ENCODE measurements at places on chromosomes 4 and X.

- DNase-seq, result no peak
Measured at GRCh38 chr4:21864686-21865085, 83.9 kb downstream of the KCNIP4 start.

DNA sequence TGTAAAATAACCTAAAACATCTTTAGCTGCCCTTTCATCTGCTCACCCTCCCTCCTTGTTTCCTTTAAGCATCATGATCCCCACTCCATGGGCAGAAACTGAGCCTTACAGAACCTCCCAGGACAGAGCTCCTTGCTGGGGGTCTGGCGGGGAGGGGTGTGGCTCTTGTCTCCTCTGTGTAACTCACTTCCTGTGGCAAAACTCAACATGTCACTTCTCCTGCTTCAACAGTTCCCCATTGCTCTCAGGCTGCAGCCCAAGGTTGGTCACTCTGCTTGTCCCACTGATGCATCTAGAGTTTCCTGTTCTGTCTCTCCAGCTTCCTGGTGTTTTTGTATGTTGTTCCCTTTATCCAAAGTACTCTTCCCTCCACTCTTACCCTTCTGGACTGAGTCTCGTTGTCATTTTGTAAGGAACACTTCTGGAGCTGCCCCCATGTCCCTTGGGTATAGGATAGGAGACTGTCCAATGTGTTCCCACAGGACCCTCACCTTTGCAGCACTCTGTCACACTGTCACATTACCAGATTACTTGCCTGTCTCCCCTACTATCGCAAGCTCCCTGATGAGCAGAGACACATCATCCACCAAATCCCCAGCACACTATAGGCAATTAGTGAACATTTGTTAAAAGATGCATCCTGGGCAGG is 19.6 kb downstream of the TMEM31 start:
- DNase-seq, result no peak

DNA sequence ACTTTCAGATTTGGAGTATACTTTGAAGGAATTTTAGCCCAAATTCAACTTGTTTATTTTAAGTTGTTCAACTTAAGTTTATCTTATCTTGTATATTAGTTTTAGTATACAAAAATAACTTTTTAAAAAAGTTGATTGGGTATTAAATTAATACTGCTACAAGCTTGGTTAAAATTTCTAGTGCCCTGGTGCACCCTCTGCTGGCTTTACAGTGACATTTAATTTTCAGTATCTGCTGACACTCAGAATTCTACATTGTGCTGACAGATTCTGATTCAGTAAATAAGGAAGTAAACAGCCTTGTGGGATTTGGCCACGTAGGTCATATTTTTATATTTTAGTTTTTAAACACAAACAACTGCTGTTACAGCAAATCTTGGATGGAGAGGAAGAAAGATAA is 2.9 kb downstream of the EDA start:
- no peak for DNase-seq

- no peak for DNase-seq
Measured at GRCh38 chr4:155995069-155995468, 41.4 kb upstream of the CTSO start.

DNA sequence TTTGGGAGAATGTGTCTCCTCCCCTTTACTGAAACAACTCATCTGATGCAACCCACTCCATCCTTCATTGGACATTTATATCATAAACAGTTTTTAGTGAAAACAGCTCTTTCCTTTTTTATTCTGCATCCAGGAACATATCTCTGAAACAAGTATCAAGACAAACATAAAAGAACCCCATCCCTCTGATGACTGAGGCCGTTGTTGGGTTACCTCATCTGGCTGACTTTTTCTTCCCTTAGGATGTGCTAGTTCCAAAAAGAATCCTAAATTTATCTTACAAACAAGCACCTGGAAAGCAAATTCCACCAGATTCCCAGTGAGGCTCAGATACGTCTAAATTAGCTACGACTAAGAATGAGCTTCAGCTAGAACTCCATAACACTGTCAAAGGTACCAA is 483.7 kb upstream of the INTU start:
- no peak for DNase-seq

DNA sequence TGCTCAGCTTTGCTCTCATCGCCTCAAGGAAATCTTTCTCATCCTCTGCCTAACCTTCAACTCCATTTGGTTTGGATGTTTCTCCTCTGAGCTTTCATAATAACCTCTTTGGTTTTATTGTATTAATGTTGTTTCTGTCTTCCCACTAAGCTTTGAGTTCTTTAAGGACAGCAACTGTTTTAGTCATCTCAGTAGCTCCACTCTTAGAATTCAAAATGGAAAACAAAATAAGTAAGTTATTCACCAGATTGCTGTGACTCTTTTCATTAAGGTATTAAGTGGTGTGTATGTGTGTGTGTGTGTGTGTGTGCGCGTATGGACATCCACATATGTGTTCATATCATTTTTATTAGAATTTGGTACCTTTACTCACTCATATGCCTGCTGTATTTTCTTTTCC is 279.2 kb upstream of the BOD1L1 start:
- DNase-seq, result no peak

GRCh38 chr4:68494688-68495087 is 47.4 kb downstream of the TMPRSS11E start:
- no peak for DNase-seq

GRCh38 chrX:17768997-17769396 is 31.7 kb downstream of the SCML1 start:
- no peak for DNase-seq

- no peak for DNase-seq
Measured at GRCh38 chrX:73940893-73941470, 363.0 kb upstream of the ZCCHC13 start.

DNA sequence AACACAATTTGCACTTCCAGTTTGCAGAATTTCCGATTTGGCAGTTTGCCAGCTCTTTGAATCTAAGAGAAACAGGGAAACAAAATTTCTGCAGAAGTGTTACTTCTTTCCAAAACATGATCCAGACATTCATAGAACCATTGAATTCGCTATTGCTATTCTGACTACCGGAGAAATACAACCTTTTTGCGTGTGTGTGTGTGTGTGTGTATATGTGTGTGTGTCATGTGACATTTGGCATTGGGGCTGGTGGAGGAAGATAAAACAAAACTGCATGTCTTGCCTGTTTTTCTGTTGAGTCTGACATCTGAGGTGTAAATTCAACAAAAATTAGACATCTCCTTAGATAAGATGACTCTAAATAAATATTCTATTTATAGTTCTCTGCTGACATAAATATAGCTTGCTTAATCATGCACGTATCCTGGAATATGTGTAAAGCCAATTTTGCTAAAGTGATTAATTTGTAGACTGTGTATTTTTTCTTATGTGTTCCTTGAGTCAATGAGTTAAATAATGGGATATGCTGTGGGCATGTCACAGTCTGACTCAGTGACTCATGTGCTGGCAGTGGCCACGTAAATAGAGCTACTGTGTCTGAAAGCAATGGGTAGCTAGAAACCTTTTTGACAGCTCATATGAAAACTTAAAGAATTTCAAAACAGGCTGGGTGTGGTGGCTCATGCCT is 98.9 kb downstream of the HPGD start:
- DNase-seq, result no peak

DNA sequence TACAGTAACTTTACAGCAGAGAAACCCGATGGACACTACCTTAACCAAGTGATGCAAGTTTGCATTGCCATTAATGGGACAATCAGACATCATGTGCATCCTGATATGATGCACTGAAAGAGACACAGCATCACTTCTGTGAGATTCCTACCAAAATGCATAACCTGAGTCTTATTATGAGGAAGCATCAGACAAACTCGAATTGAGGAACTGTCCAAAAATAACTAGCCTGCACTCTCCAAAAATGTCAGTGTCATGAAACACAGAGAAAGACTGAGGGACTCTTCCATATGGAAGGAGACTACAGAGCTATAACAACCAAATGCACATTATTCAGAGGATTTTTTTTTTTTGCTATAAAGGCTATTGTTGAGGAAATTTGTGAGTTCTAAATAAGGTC is 66.6 kb upstream of the IQSEC2 start:
- DNase-seq, result no peak

GRCh38 chr4:168601899-168602298 is 105.0 kb downstream of the PALLD start:
- DNase-seq, result no peak

- DNase-seq, result no peak
Measured at GRCh38 chrX:12138361-12139313, at the start of gene FRMPD4. Gene FRMPD4, plus strand, starts transcription at chrX:12138473. Its CDS starts 499 bp downstream, at chrX:12138972.

GRCh38 chrX:85619962-85620361 is 240.5 kb upstream of the POF1B start:
- no peak for DNase-seq

GRCh38 chr4:81030061-81030980 is at the start of gene BMP3:
Gene BMP3, plus strand, starts transcription at chr4:81030708. Its CDS starts 577 bp downstream, at chr4:81031285.
- no peak for DNase-seq

GRCh38 chr4:25861951-25862410 is 807 bp downstream of the SEL1L3 start:
- no peak for DNase-seq

- no peak for DNase-seq
Measured at GRCh38 chr4:150007512-150007911, 70.7 kb upstream of the DCLK2 start.

DNA sequence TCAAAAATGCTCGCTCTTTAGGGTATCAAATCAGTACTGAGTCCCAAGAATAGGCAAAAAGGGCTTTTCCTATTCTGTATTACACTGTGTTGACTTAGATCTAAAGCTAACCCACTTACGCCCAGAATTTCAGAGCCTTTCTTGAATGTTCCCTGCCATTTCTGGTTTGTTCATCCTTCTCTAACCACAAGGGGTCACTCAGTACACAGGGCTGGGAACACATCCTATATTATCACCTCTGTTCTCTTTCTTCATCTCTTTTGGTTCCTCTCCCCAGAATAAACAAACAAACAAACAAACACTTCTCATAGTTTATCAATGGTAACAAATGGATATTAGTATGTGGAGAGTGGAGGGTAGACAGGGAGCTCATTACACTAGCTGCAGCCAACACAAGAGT is 25.5 kb upstream of the MORC4 start:
- no peak for DNase-seq

DNA sequence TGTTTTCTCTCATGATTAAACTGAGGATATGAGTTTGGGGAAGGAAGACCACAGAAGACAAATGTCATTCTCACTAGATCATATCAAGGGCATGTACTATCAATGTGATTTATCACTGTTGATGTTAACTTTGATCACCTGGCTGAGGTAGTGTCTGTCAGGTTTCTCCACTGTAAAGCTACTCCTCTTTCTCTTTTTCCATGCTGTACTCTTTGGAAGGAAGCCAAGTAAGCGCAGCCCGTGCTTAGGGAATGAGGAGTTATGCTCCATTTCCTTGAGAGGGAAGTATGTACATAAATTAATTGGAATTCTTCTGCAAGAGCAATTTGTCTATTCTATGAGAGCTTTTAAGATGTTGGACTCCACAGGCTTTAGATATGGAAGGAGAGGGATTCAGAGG is 4.0 kb upstream of the KANTR start:
- no peak for DNase-seq

DNA sequence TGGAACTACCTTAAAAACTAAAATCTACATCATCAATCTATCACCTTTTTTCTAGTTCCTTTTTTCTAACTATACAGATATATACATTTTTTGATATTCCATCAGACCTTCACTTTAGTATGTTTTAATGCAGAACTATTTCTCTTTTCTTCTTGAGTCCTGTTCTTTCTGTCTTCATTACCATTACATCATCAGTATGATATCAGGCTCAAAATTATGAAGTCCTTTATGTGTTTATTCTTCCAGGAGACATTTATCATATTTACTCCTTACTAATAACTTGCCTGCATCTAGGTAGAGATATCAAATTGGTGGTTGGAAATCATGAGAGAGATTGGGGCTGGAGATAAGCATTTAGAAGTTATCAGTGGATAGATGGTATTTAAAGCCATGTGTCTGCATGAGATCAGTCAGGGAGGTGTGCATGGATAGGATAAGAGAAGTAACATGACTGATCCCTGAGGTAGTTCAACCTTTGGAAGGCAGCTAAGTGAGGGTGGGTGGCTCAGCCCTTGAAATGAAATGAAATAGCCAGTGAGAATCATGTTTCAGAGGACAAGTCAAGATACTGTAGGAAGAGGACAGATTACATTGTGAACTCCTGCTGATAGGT is 43.1 kb downstream of the MRPL1 start:
- no peak for DNase-seq

GRCh38 chrX:16826207-16826606 is 39.9 kb downstream of the TXLNG start:
- no peak for DNase-seq

DNA sequence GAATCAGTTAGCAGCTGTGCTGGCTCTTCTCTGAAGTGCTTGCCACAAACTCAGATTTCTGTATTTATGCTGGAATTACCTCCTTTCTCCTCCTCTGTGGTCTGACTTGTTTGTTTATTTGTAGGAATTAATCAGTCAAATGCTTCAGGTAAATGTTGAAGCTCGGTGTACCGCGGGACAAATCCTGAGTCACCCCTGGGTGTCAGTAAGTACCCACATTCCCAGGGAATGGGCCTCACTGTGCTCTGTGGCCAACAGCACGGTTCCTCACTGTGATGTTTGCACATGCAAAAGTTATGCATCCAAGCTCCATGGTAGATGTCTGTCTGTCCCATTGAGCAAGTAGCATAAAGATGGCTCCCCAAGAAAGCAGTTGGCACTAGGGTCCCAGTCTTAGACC is 169.9 kb downstream of the DCLK2 start:
- DNase-seq, result no peak

- no peak for DNase-seq
Measured at GRCh38 chr4:126172126-126172525, 857.4 kb downstream of the FAT4 start.

- no peak for DNase-seq
Measured at GRCh38 chr4:84790769-84791565, 175.5 kb downstream of the WDFY3 start.

- no peak for DNase-seq
Measured at GRCh38 chr4:187090401-187090800, 366.7 kb upstream of the FAT1 start.

DNA sequence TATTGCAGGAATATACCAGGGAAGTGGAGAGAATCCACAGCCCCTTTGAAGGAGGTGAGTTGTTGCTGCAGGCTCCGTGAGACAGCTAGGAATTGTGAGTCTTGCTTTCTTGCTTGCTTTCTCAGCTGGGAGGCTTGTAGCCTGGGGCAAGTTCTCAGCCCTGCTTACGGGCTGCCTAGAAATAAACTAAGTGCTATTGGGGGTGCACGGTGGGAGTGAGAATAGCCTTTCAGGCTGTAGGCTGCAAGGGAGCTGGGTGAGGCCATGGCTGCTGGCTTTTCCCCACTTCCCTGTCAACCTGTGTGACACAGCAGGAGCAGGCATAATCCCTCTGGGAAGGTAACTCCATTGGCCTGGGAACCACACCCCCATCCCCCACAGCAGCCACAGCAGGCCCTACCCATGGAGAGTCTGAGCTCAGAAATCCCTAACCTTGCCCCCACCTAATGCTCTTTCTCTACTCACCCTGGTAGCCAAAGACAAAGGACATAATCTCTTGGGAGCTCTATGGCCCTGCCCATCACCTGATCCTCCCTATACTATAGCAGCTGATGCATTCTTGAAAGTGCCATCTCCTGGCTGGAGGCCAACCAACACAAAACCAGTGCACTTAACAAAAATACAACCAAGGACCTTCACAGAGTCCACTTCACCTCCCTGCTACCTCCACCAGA is 113.0 kb downstream of the MMRN1 start:
- no peak for DNase-seq
